ENCODE measurements at places on chromosomes 16 and 17.
A peak's percentile ranks its signal among the peaks of the same experiment; 100 is the strongest.

DNA sequence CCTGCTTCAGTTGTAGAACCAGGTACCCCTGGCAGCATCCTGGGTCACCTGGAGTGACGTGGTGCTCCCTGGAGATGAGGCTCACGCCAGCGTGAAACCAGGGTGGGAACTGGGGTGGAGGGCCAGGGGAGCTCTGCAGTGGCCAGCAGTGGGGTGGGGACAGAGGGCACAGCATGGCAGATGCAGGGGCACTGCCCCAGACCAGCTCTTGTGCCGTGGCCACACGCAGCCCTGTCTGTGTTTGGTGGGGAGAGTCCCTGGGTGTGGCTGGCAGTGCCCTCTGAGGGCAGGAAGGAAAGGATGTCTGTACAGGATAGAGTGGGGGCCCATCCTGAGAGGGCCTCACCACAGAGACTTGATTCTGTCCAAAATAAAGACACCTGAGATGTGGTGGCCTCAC, 24.5 kb downstream of the ZNF750 start:
- no peak for DNase-seq

DNA sequence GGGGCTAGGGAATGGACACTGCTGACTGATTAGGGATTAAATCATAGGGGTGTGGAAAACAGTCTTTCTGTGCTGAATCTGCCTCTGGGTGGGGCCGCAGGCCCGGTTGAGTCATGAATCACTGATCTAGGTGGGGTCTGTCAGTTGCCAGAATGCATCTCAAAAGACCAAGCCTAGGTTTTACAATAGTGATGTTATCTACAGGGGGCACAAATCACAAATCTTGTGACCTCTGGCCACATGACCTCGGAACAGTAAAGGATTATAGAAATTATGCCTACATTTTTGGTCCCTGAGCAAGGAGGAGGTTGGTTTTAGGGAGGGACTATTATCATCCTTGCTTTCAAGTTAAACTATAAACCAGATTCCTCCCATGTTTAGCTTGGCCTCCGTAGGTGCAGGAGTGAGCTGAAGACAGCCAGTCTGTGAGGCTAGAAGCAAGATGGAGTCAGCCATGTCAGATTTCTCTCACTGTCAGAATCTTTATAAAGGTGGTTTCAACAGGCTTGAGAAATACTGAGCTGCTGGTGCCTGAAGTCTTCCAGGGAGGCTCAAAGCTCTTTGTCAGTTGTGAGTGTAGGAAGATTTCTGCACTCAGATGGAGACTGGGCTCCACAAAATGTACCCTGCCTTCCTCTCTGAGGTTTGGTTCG, 12.9 kb downstream of the GNGT2 start:
- DNase-seq = no peak

DNA sequence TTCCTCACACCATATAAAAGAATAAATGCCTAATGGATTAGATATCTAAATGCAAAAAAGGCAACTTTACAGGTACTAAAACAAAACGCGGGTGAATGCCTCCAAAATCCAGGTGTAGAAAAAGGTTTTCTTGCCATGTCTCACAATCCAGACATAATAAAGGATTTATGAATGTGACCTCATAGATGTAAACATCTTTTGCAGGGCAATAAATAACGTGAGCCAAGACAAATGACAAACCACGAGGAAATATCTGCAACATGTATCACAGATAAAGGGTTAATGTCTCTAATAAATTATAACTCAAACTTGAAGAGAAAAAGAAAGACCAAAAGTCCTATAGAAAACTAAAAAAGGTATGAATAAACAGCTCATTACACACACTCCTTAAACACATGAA, 180.7 kb downstream of the PARN start:
- no peak for DNase-seq

GRCh38 chr16:67650023-67650422, 5.1 kb downstream of the CARMIL2 start:
- no peak for DNase-seq

- DNase-seq = no peak
These were observed 3.1 kb downstream of the CTRB2 start for GRCh38 chr16:75203667-75204409.

DNA sequence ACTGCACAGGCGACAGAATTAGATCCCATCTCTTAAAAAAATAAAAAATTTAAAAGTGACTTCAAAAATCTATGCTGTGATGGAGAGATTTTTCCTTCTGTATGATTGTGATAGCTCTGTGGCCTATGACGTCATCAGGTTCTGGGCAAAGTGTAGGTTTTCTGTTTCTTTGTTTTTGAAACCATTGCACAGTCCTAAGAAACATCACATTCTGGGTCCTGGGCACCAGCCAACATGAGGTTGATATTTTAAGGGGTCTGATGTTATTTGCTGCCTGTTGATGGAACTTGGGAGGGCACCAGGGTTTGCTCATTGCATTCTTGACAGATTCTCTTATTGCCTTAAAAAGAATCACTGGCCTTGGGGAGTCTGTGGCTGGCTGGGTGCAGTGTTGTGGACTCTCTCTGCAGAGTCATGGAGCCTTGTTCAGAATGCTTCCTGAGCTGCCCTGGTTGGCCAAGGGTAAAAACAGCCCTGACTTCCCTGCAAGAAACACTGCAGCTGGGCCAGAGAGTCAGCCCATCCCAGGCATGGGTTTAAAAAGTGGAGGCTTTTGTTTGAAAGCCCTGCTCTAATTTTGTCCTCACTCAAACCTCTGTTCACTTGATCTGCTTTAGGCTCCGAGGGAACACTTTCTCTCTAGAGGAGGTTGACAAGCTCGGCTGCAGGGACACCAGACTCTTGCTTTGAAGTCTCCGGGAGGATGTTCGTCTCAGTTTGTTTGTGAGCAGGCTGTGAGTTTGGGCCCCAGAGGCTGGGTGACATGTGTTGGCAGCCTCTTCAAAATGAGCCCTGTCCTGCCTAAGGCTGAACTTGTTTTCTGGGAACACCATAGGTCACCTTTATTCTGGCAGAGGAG, 10.5 kb upstream of the CYLD start:
- DNase-seq = no peak

- DNase-seq = no peak
These were observed 16.9 kb downstream of the TRIM25 start for GRCh38 chr17:56896968-56897359.

- no peak for DNase-seq
These were observed 168.6 kb downstream of the FTO start for GRCh38 chr16:53872248-53873221.

DNA sequence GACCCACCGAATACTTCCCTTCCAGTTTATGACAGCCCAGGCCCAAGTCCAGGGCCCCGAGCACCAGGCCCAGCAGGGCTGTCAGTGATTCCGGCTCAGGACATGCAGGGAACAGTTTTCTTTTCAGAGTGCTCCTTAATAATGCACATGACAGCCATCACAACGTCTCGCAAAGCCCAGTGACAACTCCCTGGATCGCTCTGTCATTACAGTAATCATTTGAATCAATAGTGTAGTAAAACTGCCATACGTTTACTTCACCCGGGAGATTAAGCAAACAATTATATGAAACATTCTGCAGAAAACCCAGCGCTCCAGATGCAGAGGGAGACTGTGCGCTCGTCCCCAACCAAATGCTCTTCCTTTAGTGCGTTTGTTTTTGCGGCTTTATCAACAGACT, 162.6 kb upstream of the CDH13 start:
- DNase-seq = no peak

DNA sequence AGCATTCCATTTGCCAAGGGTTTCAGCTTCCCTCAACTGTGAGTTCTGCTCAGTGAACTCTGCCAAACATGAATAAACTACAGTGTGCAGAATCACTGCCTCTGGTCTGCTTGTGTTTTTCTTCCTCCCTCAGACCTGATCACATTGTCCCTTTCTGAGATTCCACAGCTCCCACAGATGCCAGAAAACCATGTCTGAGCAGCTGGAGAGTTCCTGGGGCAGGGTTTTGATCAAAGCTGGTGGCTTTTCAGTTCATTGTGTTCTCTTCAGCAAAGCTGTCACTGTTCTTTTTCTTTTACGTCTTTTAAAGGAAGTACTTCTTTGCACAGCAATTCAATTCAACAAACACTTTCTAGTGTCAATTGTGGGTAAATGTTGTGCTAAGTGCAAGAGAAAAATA, 555.8 kb downstream of the RBFOX1 start:
- no peak for DNase-seq

DNA sequence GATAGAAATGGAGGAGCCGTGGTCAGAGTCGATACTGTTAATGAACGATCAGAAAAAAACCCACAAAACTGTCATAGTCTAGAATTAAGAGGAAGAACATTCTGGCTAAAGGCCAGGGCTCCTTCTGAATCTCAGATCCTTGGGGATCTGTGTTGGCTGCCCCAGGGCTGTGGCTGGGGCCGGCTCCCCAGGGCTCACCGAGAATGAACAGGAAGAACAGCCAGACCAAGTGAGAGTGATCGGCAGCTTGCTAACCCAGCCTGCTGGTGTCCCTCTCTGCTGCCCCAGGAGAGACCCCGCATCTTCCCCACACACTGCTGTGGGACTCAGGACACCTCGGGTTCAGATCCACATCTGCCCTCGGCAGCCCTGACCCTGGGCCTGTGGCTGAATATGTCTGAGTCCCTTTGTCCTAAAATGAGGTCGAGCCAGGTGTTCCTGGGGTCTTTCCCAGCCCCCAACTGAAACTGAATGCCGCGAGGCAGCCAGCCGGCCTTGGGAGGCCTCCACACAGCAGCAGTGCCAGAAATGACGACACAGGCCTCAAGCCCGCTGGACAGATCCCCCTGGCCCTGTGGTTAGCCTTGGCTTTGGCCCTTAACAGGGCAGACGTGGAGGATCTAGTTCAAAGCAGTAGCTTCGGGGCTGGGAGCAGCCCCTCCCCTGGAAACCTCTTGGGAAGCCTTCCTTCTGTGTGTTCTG, 23.9 kb upstream of the CLEC18A start:
- DNase-seq = no peak

DNA sequence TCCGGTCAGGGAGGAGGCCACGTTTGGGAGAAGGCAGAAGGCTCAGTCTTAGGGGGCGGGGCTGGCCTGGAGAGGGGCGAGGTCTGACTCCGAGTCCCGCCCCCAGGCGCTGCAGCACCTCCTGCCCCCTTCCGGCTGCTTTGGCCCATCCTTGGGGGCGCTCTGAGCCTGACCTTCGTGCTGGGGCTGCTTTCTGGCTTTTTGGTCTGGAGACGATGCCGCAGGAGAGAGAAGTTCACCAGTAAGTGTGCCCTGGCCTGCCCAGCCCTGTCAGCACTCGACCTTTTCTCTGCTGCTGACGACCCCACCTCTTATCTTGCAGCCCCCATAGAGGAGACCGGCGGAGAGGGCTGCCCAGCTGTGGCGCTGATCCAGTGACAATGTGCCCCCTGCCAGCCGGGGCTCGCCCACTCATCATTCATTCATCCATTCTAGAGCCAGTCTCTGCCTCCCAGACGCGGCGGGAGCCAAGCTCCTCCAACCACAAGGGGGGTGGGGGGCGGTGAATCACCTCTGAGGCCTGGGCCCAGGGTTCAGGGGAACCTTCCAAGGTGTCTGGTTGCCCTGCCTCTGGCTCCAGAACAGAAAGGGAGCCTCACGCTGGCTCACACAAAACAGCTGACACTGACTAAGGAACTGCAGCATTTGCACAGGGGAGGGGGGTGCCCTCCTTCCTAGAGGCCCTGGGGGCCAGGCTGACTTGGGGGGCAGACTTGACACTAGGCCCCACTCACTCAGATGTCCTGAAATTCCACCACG, 1.5 kb downstream of the TNFRSF12A start:
- peak; percentile 86 for DNase-seq

GRCh38 chr17:48571826-48572417, 6.2 kb downstream of the HOXB4 start:
- DNase-seq = no peak

DNA sequence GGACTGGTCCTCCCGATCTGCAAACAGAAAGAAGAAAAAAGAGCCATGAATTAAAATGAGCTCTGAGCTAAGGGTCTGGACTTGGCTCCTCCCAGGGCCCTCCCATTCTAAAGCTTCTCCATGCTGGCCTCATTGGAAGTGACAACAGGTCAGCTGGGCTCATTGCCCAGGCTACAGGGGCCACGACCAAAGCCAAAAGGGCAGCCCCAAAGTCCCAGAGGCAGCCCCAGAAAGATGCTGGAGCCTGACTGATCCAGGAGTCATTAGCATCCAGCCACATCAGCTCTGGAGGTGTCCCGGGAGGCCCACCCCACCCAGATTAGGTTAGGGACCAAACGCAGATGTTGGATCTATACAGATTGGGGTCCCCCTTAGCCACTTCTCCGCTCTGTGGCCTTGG, 58.2 kb downstream of the MYH11 start:
- DNase-seq = no peak

GRCh38 chr16:72910381-72910780, 137.5 kb downstream of the ZFHX3 start:
- DNase-seq = no peak

DNA sequence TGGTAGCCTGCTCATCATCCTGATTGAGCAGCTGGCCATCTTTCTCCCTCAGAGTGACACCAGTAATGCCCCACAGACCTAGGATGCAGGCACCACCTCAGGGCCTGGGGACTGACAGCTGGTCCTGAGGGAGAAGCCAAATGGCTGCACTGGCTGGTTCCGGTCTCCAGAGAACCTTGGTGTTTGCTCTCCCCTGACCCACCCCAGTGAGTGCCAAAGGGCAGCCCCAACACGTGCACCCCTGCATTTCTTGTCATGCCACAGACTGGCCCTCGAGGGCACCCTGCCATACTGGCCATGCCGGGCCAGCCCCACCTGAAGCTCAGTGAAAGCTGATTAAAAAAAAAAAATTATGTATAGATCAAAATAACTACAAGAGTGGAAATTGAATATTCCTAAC, 100.5 kb downstream of the WNT3 start:
- no peak for DNase-seq

DNA sequence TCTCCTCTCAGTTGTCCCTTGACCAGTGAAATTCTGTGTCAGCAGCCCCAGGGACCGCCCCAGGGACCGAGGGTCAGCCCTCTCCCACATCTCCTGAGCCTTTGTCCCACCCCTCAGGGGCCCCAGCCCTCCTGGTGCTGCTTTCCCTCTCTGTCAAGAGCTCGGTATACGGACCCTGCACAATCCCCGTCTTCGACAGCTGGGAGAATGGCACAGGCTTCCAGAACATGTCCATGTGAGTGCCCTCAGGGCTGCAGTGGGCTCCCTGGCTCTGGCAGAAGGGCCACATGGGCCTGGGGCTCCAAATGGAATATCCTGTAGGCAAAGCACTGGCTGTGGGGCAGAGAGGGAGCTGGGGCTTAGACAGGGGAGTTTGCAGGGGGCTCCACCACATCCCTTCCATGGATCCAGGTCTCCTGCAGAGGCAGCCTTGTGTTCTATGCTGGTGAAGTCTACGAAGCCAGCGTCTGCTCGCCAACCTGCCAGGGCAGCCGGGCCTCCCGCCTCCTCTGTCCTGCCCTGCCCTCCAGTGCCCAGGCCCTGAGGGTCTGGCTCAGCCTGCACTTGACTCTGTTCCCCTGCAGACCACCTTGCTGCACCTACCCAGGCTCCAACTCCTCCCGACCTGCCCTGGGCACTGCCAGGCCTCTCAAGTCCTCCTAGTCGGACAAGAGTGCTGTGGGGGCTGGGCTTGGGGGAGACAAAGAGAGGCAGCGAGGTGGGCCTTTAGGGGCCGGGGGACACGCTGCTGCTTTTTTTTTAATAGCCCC, 28.0 kb downstream of the ADGRG5 start:
- no peak for DNase-seq
